ENCODE measurements at places on chromosomes 5 and 9.

GRCh38 chr9:95028853-95029219 is 288.7 kb downstream of the FANCC start:
- no peak for DNase-seq

- no peak for DNase-seq
Measured at GRCh38 chr9:134500931-134501760, 140.5 kb upstream of the COL5A1 start.

- DNase-seq = no peak
Measured at GRCh38 chr5:130692770-130693169, 472.3 kb downstream of the HINT1 start.

- no peak for DNase-seq
Measured at GRCh38 chr9:137007816-137008270, 11.5 kb upstream of the CLIC3 start.

DNA sequence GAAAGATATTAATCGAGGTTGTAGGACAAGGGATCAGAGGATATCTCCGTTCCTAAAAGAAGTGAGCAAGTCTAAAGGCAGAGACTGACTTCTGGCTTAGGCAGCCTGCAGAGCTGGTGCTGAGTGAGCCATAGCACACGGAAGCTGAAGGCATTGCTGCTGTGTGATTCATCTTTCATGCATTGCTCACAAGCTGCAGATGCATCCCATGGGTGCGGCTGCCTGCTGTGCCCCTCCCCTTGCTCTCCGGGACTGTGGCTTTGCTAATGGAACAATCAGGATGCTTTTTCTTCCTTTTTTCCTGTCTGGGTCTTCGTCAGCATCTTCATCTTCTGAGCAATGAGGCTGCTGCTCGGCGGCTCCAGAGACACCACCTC is 341.4 kb downstream of the DIRAS2 start:
- no peak for DNase-seq
